GM12864 (cell line): ENCODE measurements at places on chromosomes 11 and 22.

GRCh38 chr11:87022738-87023137 is 15.0 kb upstream of the TMEM135 start:
- DNase-seq = no peak

DNA sequence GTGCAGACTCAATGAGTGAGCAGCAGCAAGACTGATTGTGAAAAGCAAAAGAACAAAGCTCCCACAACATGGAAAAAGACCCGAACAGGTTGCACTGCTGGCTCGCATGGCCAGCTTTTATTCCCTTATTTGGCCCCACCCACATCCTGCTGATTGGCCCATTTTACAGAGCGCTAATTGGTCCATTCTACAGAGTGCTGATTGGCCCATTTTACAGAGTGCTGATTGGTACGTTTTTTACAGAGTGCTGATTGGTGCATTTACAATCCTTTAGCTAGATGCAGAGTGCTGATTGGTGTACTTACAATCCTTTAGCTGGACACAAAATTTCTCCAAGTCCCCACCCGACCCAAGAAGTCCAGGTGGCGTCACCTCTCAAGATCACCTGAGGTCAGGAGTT is 15.3 kb upstream of the SLC25A1 start:
- DNase-seq = no peak

DNA sequence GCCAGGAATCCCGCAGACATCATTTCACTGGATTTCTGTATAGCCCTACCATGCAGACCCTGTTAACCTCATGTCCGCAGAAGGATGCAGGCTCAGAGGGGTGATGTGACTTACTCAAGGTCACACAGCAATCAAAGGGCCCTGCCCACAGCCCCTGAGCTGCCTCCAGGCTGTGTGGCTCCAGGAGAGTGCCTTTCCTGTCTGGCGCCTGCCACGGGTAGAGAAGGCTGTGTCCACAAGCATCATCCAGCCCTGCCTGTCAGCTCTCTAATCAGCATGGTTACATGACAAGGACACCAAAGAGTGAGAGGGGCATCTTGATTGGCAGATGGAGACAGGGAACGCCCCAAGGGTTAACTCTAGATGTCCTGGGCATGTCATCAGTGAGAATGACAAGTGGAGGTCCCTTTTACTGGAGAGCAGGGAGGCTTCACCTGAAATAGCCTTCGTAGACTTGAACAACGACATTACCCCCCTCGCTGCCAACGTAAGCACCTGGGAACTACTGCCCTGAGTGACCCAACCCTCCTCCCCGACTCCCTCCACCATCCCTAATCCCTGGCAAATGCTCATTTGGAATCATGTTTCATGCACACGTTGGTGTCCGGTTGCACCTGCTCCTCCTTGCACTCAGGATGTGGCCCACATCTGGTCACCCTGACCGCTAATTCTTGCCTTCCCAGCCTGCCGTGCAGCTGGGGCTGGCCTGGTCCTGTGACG is 6.9 kb downstream of the FGF19 start:
- no peak for DNase-seq

DNA sequence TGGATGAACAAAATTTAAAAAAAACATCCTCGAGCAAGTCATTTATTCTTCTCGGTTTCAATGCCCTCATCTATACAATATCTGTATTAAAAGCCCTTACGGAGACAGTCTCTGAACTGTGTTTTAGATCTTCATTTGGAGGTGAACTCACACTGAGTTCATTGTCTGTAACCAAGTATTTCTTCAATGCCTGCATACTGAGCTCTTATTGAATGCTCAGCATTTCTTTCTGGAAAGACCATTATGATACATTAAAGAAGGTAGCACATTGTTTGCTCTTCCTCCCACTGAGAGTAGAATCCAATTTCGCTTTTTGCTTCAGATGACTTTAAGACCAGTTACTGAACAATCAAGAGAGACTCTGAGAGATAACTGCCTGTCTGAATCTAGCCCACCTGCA is 1.7 kb upstream of the ANO3 start:
- no peak for DNase-seq

DNA sequence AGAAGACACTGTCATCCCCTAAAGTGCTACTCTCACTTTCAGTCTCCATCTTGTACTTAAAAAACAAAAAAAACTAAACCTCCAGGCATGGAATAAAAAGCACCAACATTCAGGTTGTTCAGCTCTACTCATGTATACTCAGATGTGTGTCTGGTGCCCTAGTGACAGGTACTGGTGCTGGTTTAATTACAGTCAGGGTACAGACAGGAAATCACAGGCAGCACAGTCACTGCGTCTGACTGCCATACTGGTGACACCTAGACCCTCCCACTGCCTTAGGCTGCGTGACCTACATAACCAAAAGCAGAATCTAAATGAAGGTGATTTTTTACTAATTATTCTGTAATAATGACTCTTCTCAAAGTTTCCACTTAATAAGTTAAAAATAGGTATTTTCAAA is at the start of gene ARHGAP32:
ARHGAP32 (minus strand) TSS at position 176 of the 400 bp plus-strand sequence; CDS start at position 49, 127 bp downstream.
- DNase-seq = no peak

- DNase-seq = no peak
Measured at GRCh38 chr22:49751966-49752597, 75.6 kb downstream of the BRD1 start.

- no peak for DNase-seq
Measured at GRCh38 chr11:125262194-125262829, 97.8 kb downstream of the PKNOX2 start.

DNA sequence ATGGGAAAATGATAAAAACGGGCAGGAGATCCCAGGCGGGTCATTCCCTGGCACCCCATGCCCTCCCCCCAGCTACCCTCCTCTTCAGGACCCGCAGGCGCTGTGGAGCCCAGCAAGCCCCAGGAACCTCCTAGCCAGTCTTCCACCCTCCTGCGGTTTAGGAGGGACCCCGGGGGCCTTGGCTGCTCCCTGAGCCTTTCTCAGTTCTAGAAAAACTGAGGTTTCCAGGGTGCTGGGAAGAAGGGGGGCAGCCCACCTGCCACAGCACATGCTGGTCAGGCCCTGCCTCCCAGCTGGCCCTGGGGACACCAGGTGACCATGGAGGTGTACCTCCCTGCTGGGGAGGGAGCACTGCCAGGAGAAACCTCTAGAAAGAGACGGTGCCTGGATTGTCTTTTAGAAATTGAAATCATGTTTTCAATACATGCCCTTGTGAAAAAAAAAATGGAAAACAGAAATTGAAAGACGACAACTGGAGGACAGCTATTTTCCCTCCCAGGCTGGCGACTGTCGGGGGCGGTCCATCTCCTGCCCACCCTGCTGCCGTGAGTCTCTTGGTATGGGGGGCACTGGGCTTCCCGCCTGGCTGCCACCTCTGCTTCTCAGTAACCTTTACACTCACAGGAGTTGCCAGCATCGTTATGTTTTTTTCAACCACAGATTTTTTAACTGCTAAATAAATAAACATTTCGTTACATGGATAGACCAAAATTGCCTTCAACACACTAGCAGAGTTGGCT is 398.5 kb downstream of the TBC1D22A start:
- no peak for DNase-seq
